CD4-positive, alpha-beta T cell (primary cell): ENCODE measurements at places on chromosomes 2 and 18.

GRCh38 chr2:174597345-174598047, at the start of gene WIPF1:
Gene WIPF1, minus strand, starts transcription at chr2:174597804. Its CDS starts 12,231 bp downstream, at chr2:174585573.
- DNase-seq = peak; percentile 28

DNA sequence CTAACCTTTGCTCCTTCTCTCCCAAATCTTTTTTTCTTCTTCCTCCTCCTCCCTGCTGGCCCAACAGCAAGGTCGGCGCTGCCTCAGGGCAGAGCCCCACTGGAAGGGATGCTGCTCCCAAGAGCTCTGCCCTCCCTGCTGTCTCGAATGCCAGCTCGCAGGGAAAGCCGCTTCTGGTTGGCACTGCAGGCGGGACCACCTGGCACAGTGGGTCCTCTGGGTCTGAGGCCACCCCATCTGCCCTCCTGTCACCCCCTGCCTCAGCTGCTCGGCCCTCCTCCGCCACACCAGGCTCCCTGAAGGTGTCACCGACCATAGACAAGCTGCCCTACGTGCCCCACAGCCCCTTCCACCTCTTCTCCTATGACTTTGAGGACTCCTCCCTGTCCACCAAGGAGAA, 176.3 kb downstream of the TPGS2 start:
- DNase-seq = no peak

- DNase-seq = no peak
Measured at GRCh38 chr2:30511122-30512083, 64.4 kb downstream of the LCLAT1 start.

DNA sequence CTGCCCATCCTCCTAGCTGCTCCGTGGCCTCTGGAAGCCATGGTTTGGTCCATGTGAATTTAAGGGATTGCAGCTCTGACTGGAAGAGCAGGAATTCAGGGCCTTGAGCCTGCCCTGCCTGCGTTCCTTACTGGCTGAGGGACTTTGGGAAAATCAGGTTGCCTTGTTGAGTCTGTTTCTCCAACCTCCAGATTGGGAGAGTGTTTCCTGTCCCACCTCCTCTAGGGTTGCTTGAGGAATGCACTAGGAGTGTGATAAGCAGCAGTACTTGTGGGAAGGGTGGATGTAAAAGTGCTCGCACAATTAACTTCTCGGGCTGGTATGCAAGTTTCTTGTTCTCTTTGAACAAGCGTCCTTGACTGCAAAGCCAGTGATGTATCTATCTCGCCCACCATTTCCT, 84.4 kb upstream of the YWHAQ start:
- DNase-seq = no peak

DNA sequence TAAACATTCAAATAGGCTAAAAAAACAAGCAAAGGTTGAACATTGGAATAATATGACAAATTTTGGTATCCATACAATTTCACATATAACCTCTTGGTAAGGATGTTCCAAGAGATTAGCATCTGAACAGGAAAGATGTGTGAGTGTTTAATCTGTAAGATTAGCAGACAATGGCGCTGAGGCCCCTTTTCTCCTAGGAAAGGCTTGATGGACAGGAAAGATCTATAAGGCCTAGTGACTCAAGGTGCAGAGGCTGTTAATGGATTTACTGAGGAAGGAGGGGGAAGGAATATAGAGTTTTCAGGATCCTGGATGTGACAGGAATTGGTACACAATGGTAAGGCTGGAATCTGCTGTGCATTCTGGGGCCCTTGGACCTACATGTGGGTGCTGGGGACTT, 48.1 kb upstream of the SMAD2 start:
- DNase-seq = no peak

DNA sequence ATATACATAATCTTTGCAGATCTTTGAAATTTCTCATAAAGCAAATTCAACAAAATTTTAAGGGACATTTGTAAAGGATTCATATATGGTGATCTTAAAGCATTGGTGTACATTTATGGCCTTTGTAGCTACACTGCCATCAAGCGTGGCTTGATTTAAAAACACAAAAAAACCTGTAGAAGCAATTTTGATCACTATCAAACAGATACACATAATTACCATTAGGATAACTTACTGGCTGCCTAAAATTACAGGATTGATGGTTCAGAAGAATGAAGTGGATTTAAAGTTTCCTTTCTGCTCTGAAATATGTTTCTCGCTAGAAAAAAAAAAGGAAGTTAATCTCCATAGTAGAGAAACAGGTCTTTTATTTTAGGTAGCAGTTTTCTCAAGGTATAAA, 31.4 kb downstream of the MAPRE2 start:
- DNase-seq = no peak

GRCh38 chr2:64873472-64873924, 115.7 kb upstream of the SLC1A4 start:
- DNase-seq = peak; percentile 86

GRCh38 chr2:88751768-88752167, 60.3 kb downstream of the RPIA start:
- peak; percentile 52 for DNase-seq

- no peak for DNase-seq
Measured at GRCh38 chr18:29651122-29651680, 1391.3 kb downstream of the DSC3 start.

GRCh38 chr2:32277674-32278477, at the start of gene YIPF4:
Gene YIPF4, plus strand, starts transcription at chr2:32277904. Its CDS starts 252 bp downstream, at chr2:32278156.
- DNase-seq = peak; percentile 93

GRCh38 chr2:95325590-95326432, 28.7 kb downstream of the KCNIP3 start:
- DNase-seq = no peak

DNA sequence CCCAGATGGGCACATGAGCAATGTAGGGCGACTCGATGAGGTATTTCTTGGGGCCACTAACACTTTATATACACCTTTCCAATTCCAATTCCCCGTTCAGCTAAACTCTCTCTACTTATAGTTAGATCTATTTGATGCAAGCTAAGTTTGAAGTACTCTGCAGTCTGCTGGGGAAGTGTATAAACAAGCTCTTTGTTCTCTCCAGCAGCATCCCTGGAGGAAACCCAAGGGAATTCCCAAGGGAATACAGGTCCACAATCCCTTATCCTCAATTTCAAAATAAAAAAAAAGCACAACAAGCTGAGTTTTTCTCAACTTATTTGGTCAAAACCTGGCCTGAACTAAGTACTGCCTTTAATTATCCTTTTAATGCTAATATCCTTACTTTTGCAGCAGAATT, 433.3 kb downstream of the NBAS start:
- no peak for DNase-seq

- DNase-seq = no peak
Measured at GRCh38 chr18:44036501-44036900, 644.2 kb upstream of the SETBP1 start.

DNA sequence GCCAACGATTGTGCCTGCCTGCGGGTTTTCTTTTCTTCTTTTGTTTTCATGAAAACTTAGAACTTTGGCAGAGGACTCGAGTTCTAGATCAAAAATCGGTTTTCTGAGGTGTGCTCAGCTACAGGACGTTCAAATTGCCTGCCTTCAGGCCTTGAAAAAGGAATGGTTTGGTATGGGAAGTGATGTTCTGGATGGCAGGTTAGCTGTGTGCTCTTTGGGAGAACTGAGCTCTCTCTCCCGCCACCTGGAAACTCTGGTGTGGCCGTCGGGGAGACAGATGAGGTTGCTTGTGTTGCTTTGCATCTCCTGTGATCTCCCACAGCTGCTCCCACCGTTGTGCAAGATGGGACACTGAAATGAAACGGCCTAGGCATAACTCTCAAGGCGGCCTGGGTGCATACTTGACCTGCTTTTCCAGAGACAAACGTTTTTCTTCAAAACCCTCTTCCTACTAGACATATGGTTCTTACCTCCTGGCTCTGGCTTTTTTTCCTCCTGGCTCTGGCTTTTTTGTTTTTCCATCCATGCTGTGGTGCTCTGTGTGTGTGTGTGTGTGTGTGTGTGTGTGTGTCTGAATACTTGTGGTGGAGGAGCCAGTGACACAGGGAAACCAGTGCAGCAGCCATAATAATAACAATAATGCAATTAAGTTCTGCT, 2.0 kb downstream of the FMNL2 start:
- DNase-seq = no peak

GRCh38 chr2:216428618-216429350, 16.5 kb downstream of the SMARCAL1 start:
- no peak for DNase-seq

- DNase-seq = no peak
Measured at GRCh38 chr2:190504912-190505311, 29.6 kb downstream of the NEMP2 start.

DNA sequence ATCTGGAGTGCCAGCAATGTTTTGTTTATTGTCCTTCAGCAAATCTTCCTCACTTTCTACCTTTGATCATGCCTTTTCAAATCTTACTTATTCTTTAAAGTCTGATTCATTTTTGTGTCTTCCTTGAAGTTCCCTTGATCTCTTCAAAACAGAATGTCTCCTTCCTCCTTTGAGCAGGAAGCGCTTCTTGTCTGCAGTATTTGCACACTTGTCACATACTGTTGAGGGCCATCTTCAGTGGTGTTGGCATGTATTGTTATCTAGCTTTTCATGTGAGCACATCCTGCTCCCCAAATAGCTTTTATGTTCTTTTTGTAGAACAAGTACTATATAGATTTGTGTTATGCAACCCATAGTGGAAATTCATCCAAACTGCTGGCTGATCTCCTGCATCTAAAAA, 5.9 kb upstream of the CERS6 start:
- no peak for DNase-seq

DNA sequence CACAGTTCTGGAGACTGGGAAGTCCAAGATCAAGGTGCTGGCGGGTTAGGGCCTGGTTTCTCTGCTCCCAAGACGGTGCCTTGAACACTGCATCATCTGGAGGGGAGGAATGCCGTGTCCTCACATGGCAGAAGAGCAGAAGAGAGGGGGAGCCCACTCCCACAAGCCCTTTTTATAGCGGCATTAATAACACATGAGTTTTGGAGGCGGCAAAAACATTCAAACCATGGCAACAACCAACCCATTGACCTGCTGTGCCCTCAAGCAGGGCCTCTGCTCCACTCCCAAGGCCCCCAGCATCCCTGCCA, 62.0 kb downstream of the SMAD7 start:
- DNase-seq = no peak

- no peak for DNase-seq
Measured at GRCh38 chr2:44937688-44938240, 3.7 kb upstream of the SIX3 start.

- DNase-seq = no peak
Measured at GRCh38 chr2:240455647-240456446, 20.4 kb downstream of the GPC1 start.

DNA sequence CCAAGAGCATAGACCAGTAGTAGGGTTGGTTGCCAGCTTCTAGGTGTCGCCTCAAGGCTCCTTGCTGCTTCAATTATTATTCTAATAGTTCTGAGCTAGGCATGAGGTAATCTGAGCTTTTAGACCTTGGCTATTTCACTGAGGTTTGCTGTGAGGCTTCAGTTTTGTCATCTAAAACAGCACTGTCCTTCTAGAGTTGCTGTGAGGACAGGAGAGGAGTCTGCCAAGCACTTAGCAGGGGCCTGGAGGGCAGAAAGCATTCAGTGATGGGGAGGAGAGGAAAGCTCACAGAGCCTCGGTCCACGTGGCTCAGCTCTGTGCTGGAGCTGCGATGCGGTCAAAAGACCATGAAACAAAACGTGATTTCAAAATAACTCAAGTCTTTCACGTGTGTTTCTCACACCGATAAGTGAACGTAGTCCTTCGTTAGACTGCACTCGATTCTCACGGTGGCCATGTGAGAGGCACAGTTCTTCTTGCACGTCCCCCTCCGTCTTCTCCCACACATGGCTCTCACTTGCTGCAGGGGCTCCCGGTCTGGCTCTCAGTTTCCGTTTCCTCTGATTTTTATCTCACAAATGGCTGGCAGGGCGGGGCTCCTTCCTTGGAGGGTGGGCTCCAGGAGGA, 113.7 kb downstream of the B3GNT2 start:
- peak; percentile 35 for DNase-seq

- no peak for DNase-seq
Measured at GRCh38 chr18:6537475-6537874, 122.8 kb upstream of the L3MBTL4 start.

DNA sequence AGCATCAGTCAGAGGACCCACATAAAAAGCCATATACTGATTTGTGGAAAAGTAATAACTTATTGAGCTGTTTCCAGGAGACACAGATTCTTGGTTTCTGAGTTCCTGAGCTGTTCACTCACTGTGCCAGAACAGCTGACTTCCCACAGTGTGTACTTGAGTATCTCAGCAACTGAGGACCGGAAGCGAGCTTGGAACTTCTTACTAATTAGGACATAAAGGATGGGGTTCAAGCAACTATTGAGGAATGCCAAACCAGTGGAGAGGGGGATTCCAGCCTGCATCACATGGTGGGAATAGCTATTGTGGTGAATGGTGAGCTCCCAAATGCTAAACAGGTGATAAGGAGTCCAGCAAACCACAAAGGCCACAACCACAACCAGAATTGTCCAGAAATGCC, 16.4 kb downstream of the EEF1B2 start:
- DNase-seq = no peak
